ENCODE measurements at places on chromosomes 12 and 14.

DNA sequence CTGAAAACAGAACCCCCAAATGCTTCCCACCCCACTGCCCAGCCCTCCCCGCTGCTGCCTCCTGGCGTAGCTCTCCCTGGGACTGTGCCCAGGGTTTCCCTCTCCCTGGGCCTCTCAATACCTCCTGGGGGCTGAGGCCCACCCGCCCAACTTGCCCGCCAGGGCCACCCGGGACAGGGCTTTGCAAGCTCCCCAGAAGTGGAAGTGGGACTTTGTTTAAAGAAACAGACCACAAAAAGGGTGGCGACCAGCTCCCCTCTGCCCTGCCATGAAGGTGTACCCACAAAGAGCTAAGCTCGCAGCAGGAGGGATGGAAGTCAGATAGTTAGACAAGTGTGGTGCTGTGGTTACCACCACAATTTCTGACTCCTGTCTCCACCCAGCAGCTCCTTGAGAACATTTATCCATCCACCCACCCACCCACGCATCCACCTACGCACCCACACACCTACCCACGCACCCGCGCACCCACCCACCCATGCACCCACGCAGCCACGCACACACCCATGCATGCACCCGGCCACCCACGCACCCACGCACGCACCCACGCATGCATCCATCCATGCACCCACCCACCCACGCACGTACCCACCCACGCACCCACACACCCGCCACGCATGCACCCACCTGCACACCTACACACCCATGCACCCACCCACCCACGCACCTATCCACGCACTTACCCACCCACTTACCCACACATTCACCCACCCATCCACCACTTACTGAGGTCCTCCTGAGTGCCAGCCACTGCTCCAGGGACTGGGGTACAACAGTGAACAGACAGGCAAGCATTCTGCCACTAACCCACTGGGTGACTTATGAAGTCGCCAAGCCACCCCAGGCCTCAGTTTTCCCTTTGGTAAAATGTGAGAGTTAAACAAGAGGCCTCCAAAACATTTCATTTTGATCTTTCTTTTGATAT, 127.3 kb downstream of the SCARB1 start:
- no peak for DNase-seq

DNA sequence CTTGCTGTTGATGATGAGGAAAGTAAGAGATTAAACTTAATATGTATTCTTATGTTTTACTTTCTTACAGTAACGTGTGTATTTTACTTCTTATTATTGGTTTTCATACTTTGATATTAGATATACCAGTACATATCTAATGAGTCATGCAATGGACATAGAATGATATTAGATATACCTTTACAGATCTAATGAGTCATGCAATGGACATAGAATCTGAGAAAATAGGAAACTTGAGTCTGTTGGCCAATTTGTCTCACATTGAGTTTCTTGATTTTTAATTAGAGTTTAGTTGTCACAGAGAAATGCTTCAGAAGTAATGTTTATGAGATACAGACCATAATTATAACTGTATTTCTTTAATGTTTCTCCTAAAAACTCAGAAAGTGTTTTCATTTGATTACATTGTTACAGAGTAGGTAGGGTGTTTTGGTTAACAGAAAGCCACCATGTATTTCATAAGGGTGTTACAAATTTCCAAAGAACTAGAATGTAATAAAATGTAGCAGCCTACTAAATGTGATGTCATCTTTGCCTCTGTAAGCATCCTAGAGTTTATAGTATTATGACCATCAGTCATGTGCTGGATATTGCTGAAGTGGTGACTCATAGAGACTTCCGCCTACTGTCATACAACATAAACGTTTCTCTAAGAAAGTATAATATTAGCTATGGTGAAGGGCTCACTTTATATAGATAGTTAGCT, 3.0 kb downstream of the GAS2L3 start:
- no peak for DNase-seq

GRCh38 chr14:104385531-104386101, 193.9 kb upstream of the C14orf180 start:
- DNase-seq: no peak

DNA sequence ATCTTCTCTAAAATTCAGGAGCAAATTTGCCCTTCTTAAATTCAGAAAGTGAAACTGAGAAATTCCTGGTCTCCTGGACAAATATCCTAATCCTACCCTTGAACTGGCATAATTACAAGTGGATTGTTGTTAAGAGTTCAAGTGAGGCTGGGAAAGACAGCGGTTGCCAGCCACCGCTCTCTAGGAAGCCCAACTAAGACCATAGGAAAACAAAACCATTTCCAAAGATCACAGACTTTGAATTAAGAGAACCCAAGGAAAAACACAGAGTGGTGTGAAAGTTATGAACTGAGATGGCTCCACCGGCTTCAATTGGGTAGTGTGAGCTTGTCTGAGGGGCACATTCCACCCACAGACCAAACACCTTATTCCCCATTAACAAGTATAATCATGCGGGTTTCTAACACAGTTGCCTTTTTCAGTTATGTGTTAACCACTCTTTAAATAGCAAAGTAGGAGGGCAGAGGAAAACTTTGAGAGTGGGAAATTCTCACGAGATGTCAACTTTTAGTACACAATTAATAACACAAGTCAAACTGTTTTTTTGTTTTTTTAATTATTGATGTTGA, 1628.8 kb upstream of the SEL1L start:
- DNase-seq: no peak

GRCh38 chr14:47710581-47710980, 35.2 kb upstream of the MDGA2 start:
- no peak for DNase-seq

GRCh38 chr12:108319277-108320234, 19.6 kb downstream of the CMKLR1 start:
- DNase-seq: no peak

DNA sequence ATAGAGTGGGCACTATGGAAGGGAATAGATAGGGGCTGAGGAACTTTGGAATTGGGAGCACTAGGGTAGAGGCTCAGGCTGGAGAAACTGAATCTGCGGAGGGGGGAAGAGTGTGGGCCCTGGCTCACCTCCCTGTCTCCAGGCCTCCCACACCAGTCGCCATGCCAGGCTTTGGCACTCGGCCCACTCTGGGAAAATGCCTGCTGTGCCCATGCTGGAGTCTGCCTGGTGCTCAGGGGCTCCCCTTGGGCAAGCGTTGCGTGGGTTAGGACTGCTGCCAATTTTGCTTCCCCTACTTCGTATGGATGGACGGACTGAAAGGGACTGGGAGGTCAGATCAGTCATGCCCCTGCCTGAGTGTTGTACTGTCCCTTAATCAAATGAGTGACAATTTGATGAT, 34.6 kb upstream of the CISTR start:
- DNase-seq: no peak

- no peak for DNase-seq
Observed at GRCh38 chr12:93461503-93461902, 5.8 kb upstream of the MRPL42 start.

- DNase-seq: no peak
Observed at GRCh38 chr12:124750787-124751471, 112.7 kb downstream of the SCARB1 start.

GRCh38 chr14:99272899-99273765, 1.1 kb upstream of the BCL11B start:
- no peak for DNase-seq

- DNase-seq: no peak
Observed at GRCh38 chr12:27060740-27061139, 21.6 kb downstream of the C12orf71 start.

- DNase-seq: no peak
Observed at GRCh38 chr14:61803755-61804154, 41.5 kb downstream of the SNAPC1 start.

GRCh38 chr12:40325349-40325960, 100.7 kb downstream of the LRRK2 start:
- DNase-seq: no peak

DNA sequence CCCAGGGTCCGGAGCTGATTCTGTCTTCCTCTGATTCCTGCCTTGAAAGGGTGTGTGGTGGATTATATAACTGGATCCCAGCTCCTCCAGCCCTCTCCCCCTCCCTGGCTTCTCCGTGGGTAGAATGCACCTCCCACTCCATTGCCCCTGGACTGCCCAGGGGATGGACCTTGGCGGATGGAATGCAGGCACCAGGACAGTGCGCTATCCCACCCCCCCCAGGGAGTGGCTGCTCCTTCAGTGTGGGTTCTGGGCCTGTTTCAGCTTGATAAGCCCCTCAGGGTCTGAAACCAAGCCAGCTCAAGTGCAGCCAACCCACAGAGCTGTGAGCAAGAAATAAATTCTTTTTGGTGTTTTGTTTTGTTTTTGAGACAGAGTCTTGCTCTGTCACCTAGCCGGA, 112.4 kb upstream of the TMEM132D start:
- no peak for DNase-seq

GRCh38 chr12:89433634-89434033, 81.3 kb upstream of the DUSP6 start:
- DNase-seq: no peak

DNA sequence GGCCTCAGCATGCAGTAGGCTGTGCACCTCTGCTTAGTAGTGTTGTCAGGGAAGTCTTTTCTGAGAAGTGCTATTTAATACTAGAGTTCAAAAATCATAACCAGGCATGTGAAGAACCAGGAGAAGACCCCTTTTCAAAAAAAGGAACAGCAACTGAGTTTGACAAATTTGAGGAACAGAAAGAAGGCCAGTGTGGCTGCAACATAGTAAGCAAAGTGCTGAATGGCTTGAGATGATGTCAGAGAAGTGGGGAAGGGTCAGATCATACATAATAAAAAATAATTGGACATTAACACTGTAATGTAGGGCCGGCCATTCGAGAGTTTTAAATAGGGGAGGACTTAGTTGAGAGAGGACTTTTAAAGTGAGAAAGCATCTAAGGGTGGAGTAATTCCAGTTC, 11.1 kb upstream of the CNTN1 start:
- DNase-seq: no peak

DNA sequence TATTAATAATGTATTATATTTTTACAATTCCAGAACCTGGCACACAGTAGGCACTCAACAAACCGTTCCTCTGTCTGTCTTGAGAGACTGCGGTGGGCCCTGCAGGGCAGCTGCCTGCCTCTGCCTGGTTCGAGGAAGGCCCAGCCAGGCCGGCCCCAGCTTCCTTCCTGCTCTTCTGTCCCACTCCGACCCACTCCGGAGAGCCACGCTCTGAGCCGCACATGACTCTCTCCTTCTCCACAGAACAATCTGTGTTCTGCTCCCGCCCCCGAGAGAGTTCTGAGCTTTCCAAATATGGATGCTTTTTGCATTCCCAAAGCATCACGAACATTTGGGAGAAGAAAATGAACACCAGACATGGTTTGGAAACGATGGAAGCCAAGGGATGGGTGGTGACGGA, 57.3 kb downstream of the TTC7B start:
- no peak for DNase-seq

- peak; percentile 78 for DNase-seq
Observed at GRCh38 chr12:124480469-124481256, 86.7 kb downstream of the NCOR2 start.

GRCh38 chr12:81150382-81150781, 72.5 kb downstream of the ACSS3 start:
- no peak for DNase-seq

DNA sequence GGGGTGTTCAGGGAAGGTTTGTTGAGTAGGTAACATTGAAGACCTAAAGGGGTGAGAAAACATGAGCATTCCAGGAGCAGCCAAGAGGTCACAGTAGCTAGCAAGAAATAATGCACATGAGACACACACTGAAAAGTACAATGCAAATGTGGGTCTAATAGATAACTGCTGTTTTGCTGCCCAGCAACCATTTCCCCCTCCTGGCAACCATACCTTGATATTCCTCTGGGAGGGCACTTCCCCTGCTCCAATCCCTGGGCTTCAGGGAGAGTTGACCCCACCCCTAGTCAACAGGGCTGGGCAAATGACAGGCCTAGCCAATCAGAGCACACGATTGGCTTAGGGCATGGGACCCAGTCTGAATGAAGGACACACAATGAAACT, 8.5 kb upstream of the ACTN1 start:
- DNase-seq: no peak

DNA sequence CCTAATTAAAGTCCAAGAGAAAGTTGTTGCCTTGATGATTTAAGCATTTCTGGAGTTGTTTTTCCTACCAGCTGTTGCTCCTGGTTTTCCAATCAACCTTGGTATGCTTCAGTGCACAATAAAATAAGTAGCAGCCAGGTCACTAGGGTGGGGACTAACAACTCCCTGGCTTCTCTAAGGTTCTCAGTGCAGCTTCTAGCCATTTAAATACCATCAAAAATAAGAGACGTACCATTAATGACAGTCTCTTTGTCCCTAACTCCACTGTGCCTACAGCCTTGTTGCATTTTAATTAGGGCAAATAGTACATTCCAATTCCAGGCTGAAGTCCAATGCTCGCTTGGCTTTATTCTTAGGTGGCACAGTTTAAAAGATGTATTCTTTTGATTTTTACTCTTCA, 11.8 kb downstream of the STON2 start:
- DNase-seq: no peak

GRCh38 chr12:113049976-113050742, 6.4 kb upstream of the DTX1 start:
- DNase-seq: peak; percentile 73

- no peak for DNase-seq
Observed at GRCh38 chr12:21568115-21568514, 36.5 kb downstream of the GYS2 start.

DNA sequence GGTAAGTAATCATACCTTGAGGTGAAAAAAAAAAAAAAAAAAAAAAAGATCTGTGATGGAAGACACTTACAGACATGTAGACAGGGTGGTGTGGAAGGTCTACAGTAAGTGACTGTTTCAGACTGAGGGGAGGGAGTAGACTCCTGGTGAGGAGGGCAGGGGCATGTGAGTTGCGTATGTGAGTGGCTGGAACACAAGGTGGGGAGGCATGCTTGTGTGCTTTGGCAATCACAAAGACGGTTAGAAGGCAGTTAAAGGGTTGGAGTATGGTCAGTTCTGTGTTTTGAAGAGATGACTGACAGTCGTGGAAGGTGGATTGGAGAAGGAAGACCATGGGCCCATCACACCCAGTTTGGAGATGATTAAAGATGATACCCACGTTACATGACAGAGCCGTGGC, 65.2 kb downstream of the ETV6 start:
- no peak for DNase-seq

DNA sequence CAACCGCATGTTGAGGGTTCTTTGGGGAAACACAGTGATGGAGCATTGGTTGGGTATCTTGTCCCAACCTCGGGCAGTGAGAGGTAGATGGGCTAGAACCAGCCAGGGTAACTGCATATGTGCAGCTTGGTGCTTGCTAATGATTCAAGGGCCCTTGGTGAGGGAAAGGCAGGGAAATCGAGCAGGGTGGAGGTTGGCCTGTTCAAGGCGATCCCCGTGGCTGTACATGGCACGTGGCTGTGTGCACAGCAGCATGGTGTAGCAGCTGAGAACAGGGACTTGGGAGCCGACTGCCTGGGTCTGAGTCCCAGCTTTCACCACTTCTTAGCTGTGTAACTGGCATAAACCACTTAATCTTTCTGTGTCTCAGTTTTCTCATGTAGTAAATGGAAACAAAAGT, 45.5 kb upstream of the OAS1 start:
- no peak for DNase-seq

DNA sequence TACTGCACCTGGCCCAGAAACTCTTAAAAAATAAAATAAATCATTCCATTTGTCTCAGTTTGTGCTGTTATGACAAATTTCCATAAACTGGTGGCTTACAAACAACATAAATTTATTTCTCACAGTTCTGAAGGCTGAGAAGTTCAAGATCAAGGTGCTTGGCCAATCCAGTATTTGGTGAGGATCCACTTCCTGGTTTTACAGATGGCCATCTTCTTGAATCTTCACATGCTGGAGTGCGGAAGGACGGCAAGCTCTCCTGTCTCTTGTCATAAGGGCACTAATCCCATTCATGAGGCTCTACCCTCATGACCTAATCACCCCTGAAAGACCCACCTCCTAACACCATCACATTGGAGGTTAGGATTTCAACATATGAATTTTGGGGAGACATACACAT, 29.9 kb upstream of the MYBPC1 start:
- DNase-seq: no peak
